Progenitor cell of endocrine pancreas (in vitro differentiated cells): ENCODE measurements at places on chromosomes 11 and 22.

- DNase-seq: no peak
These were observed 8.5 kb upstream of the FXYD6 start for GRCh38 chr11:117884994-117885393.

DNA sequence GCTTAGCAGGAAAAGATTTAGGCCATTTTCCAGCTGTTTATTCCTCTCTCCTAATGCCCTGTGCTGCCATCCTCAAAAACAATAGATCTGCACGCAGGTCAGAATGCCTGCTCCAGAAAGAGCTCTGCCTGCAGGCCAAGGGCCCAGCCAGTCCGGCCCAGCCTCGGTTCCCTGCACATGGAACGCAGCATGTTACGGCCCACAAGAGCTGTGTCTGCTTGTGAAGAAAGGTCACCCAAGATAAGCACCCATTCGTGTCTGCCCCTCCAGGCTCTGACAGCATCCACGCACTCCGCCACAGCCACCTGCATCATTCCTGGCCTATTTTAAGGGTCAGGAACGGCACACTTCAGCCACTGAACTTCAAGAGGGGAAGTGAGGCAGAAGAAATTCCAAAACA, 152.2 kb downstream of the SPATA19 start:
- DNase-seq: no peak

- no peak for DNase-seq
These were observed 16.2 kb downstream of the ATG13 start for GRCh38 chr11:46633291-46634217.

- no peak for DNase-seq
These were observed 103.3 kb upstream of the TOP3B start for GRCh38 chr22:22085702-22086500.

DNA sequence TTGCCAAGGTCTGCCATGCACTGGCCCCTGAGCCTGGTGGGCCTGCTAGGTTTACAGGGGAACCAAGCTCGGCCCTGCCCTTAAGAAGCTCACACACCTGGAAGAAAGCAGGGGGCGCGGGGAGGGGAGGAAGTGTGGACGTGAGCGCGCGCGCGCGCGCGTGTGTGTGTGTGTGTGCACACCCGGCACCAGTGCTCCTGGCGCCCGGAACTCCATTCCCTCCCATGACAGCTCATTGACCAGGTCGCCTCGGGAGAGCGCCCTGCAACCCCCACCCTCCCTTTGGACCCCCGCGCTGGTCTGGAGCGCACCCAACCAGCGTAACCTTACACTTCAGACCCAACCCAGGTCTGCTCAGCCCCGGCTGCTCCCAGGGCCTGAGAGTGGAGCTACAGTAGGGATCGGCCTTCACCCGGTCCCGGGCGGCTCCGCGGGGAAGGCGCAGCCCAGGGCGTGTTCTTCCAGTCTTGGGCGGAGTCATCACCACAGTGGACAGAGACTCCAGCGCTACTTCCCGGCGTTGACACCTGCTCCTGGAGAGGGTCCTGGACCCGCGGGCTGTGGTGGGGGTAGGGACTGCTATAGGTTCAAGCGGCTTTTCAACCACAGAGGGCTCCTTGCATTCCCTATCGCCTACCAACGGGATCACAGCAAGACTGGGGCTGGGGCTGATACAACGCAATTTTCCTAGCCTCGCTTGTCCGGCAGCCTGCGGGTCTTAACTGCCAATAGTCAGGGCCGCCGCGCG, 1.5 kb downstream of the GALNT18 start:
- peak; percentile 38 for DNase-seq

DNA sequence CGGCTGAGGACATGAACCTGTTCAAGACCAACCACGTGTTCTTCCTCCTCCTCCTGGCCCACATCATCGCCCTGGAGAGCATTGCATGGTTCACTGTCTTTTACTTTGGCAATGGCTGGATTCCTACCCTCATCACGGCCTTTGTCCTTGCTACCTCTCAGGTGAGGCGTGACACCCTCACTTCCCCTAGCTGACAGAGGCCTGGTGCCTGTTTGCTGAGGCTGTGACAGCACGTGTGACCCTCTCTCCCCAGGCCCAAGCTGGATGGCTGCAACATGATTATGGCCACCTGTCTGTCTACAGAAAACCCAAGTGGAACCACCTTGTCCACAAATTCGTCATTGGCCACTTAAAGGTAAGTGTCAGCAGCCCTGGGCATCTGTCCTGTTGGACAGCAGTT, 12.3 kb downstream of the FADS2 start:
- no peak for DNase-seq

GRCh38 chr11:78453140-78453935, 35.7 kb upstream of the GAB2 start:
- DNase-seq: no peak

GRCh38 chr11:66976028-66976467, 944 bp downstream of the C11orf86 start:
- DNase-seq: peak; percentile 62
